ENCODE measurements at places on chromosomes 3 and 15. TPM values are rescaled to one million over a fixed set of nuclear protein-coding genes. Genes with fewer than 3 reads are reported as not detected.

DNA sequence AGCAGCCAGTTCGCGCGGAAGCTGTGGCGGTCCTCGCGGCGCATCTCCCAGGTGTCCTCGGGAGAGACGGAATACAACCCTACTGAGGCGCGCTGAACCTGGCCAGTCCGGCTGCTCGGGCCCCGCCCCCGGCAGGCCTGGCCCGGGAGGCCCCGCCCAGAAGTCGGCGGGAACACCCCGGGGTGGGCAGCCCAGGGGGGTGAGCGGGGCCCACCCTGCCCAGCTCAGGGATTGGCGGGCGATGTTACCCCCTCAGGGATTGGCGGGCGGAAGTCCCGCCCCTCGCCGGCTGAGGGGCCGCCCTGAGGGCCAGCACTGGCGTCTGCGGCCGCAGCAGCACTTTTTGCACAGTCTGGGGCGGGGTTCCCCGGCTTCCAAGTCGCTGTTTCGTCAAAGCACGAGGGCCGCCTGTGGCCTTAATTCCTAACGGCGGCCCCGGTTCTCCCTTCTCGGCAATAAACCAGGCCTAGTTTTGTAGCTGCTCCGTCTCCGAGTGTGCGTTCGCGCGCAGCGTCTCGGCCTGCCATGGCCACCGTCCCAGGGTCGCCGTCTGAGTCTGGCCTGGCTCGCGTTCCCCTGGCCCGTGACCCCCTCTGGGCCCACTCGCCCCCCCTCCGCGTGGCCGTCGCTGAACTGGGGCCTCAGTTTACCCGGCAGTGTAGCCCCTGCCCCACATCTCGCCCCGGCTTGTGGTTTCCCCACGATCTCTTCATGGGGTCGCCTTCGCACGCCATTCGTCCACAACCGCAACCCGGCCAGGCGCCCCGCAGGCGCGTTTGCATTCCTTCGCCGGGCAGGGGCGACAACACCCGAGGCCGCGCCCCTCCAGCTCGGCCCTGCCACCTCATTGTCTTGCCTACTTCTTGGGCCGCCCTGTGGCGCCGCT lies 30.0 kb downstream of the NBEAL2 start:
- peak; percentile 93 for DNase-seq

DNA sequence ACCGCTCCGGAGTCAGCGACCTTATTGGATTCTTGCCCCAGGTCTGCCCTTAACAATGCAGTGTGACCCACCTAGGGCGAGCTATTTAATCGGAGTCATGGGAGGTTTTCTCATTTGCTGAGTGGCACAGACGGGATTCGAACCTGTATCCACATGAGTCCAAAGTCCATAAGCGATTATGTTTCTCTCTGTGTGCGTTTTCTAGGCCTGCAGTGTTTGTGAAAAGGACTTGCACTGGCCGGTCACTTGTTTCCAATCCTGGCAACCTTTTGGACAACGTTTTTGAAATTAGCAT lies 691 bp upstream of the HDGFL3 start:
- DNase-seq: no peak

DNA sequence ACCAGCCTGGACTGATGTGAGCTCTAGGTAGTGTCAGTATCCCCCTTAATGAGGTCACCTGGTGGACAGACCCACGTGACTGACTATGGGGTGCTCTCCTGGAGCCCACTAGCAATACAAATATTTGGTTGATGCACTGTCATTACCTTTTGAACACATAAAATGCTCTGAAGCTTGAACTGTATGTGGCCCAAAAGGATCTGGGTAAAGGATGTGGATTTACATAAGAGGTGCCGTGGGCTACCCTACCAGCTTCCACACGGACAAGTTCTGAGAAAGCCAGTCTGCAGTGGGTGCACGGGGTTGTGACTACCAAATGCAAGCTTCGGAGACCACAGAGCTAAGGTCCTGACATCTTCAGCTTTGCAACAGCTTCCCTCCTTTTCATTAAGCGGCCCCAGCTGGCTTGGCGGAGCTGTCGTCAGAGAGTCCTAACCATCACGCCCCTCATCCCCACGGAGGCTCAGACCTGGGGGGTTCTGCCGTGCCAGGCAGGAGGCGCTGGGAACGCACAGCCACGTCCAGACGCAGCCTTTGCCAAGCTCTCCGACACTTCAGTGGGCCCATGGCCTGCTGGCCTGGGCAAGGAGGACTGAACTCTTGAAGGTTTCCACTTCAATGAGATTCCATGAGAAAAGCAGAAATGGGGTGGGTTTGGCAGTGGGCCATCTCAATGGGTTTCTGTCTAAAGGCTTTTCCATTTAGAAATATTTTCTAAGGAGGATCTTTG lies 228.3 kb downstream of the ADAMTS17 start:
- peak; percentile 79 for DNase-seq

DNA sequence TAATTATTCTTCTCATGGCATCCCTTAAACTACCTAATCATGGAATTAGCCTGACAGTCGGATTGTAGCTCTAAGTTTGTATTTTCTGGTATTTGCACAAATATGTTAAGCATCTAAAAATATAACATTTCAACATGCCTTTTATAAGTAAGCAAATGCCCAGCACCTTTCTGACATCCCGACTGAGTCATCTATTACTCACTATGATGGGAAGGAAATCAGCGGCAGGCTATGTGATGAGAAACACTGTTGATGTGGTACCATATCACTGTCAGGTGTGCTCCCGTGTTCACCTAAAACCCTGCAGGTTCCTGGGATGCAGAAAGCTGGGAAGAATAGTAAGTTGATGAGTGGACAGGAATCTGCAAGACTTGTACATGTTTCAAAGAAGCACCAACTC lies 367.8 kb upstream of the IL12A start:
- no peak for DNase-seq

- no peak for DNase-seq
These were observed 90.7 kb downstream of the ZBBX start for GRCh38 chr3:167289435-167289834.

DNA sequence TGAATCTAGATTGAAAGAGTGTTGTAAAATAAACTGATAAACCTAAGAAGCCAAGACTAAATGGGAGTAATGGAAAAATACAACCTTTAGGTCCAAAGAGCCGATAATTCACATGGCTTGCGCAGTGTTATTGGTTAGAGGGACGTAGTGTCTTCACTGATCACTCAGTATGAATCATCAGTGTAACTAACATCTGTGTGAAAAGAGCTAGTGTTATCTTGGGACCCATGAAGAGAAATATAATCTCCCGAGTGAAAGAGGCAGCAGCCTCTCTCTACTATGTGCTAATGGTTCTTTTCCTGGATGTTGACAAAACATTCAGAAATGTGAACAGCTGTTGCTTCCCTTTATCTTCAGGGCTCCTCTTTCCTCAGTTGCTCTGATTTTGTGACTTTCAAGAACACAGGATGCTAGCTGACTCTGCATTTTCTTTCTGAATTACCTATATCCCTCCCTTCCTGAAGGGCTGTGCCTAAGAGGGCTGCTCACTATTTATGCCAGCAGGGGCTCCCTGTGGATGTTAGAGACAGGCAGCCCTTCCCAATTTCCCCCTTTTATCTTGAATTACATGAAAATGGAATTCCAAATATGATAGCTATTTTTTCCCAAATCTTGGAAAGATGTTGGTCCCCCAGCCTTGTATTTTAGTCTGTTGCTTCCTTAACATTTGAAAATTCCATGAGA lies 128.8 kb downstream of the GRM7 start:
- no peak for DNase-seq

GRCh38 chr15:73495181-73495580 lies 52.2 kb downstream of the REC114 start:
- no peak for DNase-seq

- DNase-seq: no peak
These were observed 28.1 kb upstream of the KLHL6 start for GRCh38 chr3:183583331-183584245.

DNA sequence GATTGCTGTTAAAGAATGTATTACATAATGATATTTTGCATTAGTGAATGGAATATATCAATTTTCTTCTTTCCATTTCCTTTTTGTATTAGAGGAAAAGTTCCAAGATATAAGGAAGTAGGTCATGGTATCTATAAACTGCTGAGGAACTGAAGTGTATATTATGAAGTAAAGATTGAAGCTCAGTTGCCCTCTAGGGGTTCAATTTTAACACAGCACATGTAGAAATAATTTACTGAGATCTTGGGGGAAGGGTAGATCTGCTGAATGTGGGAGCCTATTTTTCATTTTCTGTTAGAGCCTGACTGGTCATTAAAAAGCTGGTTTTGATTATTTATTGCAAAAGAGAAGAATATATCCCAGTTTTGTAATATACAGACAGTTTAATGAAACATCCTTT lies 45.2 kb downstream of the CMC1 start:
- DNase-seq: no peak

GRCh38 chr3:117400303-117400702 lies 690.7 kb downstream of the TUSC7 start:
- no peak for DNase-seq

DNA sequence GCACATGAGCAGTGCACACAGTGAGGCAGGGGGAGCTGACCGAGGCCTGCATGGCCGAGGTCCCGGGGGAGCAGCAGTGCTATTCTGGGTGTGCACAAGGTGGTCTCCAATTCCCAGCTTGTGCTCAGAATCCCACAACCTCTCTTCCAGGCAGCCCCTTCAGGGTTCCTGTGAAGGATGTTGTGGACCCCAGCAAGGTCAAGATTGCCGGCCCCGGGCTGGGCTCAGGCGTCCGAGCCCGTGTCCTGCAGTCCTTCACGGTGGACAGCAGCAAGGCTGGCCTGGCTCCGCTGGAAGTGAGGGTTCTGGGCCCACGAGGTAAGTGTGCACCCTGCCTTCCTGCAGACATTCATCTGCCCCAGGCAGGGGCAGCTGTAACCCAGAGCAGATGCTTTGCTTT lies 80.2 kb downstream of the DNASE1L3 start:
- no peak for DNase-seq

- no peak for DNase-seq
These were observed 22.8 kb upstream of the DENND6A start for GRCh38 chr3:57715686-57716085.

GRCh38 chr15:44536302-44536961 lies 515 bp upstream of the EIF3J start:
- peak; percentile 91 for DNase-seq

DNA sequence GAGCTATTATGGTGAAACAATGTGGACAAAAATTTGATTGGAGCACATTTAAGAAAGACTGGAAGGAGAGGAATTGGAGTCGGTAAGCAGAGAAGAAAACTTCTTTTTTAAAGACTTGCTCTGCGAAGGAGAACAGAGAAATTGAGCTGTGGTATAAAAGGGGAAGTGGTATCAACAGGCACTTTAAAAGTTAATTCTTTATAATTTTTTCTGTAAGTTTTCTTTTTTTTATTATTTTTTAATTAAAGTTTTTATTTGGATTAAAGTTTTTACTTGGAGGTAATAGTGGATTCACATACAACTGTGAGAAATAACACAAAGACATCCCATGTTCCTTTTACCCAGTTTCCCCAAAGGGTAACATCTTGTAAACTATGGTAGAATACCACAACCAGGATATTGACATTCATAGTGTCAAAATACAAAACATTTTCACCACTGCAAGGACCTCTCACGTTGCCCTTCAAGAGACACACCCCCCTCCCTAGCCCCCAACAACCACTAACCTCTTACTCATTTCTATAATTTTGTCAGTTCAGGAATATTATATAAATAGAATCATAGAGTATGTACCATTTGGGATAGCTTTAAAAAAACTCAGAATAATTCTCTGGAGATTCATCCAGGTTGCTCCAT lies 33.8 kb upstream of the XIRP1 start:
- no peak for DNase-seq

- DNase-seq: no peak
These were observed 98.6 kb downstream of the FBLN2 start for GRCh38 chr3:13647298-13648059.

DNA sequence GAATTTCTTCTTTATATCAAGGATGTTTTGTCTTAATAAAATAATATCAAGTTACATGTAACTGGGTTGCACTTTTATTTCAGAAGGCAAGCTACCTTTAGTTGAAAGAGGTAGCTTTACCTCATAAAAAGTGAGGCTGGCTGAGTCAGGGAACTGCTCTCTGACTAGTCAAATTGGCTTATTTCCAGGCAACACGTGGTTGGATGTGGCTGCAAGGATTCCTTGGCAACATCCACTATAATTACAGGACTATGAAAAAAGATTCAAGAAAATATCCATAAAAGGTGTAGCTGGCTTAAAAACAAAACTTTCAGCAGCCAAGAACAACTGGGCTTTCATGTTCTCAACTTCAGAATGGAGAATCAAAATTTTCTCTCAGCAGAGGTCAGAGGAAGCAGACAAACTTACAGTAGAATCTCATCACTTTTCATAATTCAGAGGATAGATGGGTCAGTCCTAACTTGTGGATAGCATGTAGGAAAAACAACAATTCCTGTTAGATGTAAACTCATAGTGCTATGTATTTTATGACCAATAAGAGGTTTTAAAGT lies 779.1 kb downstream of the MECOM start:
- no peak for DNase-seq

GRCh38 chr15:98712845-98713584 lies 64.7 kb downstream of the IGF1R start:
- DNase-seq: no peak

- no peak for DNase-seq
These were observed 19.3 kb upstream of the NOX5 start for GRCh38 chr15:68994981-68995761.

DNA sequence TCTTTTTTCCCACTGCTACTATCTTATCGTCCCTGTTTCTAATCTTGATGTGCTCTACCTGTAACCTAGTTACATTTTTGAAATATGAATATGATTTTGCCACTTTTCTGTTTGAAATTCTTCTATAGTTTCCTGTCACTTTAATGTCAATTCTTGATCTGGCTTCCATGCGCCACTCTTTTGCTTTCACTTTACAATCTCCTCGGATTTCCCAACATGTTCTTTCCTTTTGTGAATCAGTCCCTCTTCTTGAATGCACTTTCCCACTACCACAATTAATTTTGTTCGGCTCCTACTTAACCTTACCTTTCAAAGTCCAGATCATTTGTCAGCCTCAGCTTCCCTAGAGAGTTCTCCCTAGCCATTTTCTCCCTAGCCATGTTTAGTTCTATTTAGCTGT lies 8.3 kb downstream of the TIMMDC1 start:
- DNase-seq: no peak

DNA sequence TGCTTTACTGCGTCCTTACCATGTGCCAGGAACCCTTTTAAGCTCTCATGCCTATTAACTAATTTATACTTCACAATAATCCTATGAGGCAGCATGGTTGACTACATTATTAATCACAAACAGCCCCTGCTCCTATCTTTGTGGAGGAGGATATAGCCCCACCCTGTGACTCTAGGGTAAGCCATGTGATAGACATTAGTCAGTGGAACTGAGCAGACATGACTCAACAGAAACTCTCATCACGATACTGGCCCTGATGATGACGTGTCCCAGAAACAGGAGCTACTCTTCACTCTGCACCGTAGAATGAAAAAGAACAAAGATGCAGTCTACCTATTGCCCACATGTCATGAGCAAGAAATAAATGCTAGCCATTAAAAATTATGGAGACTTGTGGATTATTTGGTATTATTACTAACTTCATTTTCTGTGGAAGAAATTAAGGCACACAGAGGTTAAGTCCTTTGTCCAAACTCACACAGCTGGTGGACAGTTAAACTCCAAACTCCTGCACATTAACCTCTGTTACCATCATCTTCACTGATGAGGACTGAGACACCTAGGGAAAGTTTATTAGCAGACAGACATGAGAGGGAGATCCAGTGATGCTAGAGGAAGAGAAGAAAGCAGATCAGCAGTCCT lies 51.2 kb downstream of the CFAP20DC start:
- DNase-seq: no peak

Gene IQCF5
- total RNA-seq: not detected

Gene STXBP5L
- total RNA-seq: 1.4 TPM

Gene MINAR1
- 0.98 TPM for total RNA-seq

Gene TERC
- total RNA-seq: 6.3 TPM

Gene ATP8B4
- total RNA-seq: 16.5 TPM

Gene IGSF11
- 19.8 TPM for total RNA-seq

Gene ZDHHC23
- total RNA-seq: 9.6 TPM

Gene GHSR
- not detected for total RNA-seq

Gene LRRC2
- 2.2 TPM for total RNA-seq

Gene NEO1
- 56.1 TPM for total RNA-seq

Gene LTF
- total RNA-seq: 11.3 TPM

Data from sciatic nerve (tissue), 2 donors.